ENCODE measurements at places on chromosomes 5 and 9. TPM values are rescaled to one million over a fixed set of nuclear protein-coding genes. Genes with fewer than 3 reads are reported as not detected.

The COL15A1 gene
- total RNA-seq: not detected

The PRKACG gene
- not detected for total RNA-seq

The SAPCD2 gene
- 50.3 TPM for total RNA-seq

The CA9 gene
- total RNA-seq: 2.5 TPM

The IL13 gene
- total RNA-seq: not detected

The ANXA2R gene
- 6.3 TPM for total RNA-seq

The SLC6A18 gene
- not detected for total RNA-seq

The CSF1R gene
- 0.72 TPM for total RNA-seq

The MRPL50 gene
- total RNA-seq: 7.6 TPM

DNA sequence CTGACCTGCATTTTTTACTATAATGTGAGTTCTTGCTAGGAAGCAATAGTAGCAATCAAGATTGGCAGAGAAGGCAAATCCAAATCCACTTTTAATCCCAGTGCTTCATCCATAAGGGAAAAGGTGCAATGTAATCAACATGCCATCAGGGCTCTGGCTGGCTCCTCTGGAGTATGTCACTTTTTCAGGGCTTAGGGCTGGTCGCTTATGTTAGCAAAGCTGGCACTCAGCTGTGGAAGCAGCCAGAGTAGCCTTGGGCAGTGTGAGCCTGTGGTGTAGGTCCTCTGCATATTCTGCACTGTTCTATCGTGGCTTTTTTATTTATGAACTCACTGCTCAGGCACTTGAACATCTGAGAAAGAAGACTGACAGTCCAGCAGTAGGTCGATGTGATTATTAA is 16.1 kb downstream of the ACTBL2 start:
- DNase-seq: no peak

GRCh38 chr5:138354926-138355378 is 2.5 kb downstream of the KDM3B start:
- no peak for DNase-seq

GRCh38 chr5:149526845-149527590 is 24.2 kb downstream of the CSNK1A1 start:
- no peak for DNase-seq

GRCh38 chr5:15338546-15338945 is 161.4 kb upstream of the FBXL7 start:
- no peak for DNase-seq

- no peak for DNase-seq
Observed at GRCh38 chr5:167688341-167689130, 602.9 kb upstream of the WWC1 start.

DNA sequence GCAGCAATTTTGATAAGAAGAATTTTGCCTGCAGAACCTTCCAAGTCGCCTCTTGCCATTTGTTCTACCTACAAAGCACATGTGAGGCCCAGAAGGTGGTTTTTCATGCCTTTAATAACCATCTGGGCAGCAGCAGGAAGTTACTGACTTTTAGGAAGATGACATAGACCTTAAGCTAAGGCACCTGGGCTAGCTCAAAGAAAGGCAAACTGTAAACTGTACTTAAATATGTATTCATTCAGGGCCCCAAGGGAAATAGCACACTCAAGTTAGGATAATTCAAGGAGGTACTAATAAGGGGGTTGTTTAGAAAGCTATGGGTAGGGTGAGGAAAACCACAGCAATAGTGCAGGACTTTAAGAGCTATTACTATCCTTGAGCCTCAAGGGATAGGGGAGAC is 57.3 kb upstream of the HSPB3 start:
- no peak for DNase-seq

- DNase-seq: no peak
Observed at GRCh38 chr5:53965459-53965858, 344.9 kb downstream of the ARL15 start.

DNA sequence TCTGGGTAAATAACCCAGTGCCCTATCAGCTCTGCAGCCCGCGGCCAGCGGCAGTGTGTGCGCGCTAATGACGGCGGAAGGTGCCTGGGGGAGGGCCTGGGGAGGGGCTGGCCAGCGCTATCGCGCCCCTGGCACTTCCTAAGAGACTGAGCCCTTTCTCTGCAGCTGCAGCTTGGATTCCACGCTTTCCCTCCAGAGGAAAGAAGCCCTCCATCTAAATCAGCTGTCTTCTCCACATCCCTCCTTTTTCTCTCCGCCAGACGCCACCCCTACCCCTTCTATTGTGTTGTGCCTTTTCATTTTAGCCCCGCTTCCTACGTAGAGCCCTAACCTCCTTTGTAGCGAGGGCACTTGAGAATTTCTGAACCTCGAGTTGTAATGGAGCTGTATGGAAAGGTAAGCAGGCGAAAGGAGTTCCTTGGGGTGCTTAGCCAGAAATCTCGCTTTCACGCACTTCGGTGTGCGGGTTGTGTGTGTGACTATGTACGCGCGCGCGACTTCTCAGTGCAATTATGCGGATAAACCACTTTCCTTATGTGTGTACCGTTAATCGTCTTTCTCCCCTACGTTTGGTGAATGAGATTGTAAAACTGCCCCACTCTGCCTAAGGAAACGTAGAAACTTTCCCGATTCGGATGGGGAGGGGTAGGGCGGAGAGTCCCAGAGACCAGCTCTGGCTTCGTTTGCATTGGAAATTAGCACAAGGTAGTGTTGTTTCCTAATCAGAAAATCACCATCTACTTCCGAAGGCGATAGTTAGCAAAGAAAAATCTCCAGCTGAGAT is 664 bp upstream of the RAB3C start:
- no peak for DNase-seq

GRCh38 chr9:87642330-87643106 is 83.4 kb upstream of the CTSL start:
- DNase-seq: no peak

- DNase-seq: no peak
Observed at GRCh38 chr9:136133191-136133958, 14.7 kb upstream of the TMEM250 start.

- DNase-seq: no peak
Observed at GRCh38 chr5:147072622-147073021, 162.2 kb upstream of the STK32A start.

DNA sequence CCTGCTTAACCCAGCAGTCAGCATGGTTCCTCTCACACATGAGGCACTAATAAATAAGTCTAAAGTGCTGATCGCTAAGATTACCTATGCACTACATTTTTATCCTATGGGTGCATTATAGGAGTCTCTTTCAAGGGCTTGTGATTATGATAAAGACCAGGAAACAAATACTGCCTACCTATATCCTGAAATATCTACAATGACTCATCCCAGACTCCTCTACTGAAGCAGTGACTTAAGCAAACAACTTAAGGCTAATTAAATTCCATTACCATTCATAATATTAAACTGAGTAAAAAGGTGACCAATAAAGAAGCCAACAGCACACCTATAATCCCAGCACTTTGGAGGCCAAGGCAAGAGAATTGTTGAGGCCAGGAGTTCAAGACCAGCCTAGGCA is 338.4 kb downstream of the DNAH5 start:
- DNase-seq: peak; percentile 95

- peak; percentile 66 for DNase-seq
Observed at GRCh38 chr5:139745132-139745799, 50.3 kb upstream of the PSD2 start.

GRCh38 chr5:163373436-163374084 is 63.8 kb upstream of the CCNG1 start:
- no peak for DNase-seq

GRCh38 chr5:159324102-159324755 is 6.1 kb downstream of the IL12B start:
- DNase-seq: no peak

- DNase-seq: no peak
Observed at GRCh38 chr5:147148715-147149114, 86.1 kb upstream of the STK32A start.

GRCh38 chr9:4066682-4067081 is 233.2 kb downstream of the GLIS3 start:
- DNase-seq: no peak

DNA sequence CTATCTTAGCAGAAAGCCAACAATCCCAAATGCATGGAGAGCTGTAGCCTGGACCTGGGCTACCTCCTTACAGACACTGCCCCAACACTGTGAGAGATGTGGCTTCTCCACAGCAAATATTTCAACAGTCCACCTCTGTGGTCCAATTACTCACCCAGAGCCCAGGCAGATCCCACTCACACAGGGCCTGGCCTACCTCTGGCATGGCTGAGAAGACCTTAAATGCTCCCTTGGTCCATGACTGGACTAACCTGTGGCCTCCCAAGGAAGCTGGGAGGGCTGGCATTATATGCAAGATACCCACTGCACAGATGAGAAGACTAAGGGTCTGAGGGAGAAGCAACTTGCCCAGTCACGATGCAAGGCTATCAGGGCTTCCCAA is 22.8 kb upstream of the SLC25A51 start:
- no peak for DNase-seq

GRCh38 chr5:180832638-180833068 is 28.4 kb downstream of the ZFP62 start:
- no peak for DNase-seq

- DNase-seq: no peak
Observed at GRCh38 chr5:142839711-142840346, 69.7 kb downstream of the ARHGAP26 start.

- DNase-seq: no peak
Observed at GRCh38 chr5:33762859-33763258, 128.9 kb downstream of the ADAMTS12 start.

GRCh38 chr5:71925608-71926091 is 181.6 kb upstream of the MAP1B start:
- DNase-seq: no peak

Measured in PC-9 (cell line).